ENCODE measurements at places on chromosomes 7 and 10.

DNA sequence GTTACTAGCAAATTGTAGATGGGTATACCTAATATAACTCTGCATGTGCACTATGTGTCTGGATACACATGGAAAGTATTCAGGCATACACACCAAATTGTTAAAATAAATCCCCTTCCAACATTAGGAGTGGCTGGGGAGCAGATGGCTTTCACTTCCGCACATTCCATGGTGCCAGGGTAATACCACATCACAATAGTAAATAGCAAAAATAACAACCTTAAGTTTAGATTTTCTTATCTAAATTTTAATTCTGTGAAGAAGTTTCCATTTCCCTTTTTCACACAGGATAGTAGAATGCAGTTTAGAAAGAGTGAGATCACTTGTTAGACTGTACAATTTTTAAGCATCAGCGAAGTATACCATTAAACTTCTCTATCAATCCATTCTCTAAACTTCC lies 5.8 kb upstream of the ALOX5 start:
- no peak for DNase-seq

DNA sequence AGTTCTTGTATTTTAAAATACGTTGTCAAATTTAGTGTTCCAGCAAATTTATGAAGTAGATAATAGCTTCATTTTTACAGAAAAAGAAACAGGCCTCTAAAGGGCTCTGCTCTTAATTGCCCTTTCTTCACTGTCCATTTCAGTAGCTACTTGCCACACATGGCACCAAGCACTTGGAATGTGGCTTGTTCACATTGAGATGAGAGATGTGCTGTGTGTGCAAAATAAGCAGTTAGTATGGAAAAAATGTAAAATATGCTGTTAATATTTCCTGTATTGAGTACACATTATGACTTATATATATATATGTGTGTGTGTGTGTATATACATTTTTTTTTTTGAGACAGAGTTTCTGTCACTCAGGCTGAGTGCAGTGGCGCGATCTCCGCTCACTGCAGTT lies 19.5 kb downstream of the RBM33 start:
- DNase-seq, result no peak

DNA sequence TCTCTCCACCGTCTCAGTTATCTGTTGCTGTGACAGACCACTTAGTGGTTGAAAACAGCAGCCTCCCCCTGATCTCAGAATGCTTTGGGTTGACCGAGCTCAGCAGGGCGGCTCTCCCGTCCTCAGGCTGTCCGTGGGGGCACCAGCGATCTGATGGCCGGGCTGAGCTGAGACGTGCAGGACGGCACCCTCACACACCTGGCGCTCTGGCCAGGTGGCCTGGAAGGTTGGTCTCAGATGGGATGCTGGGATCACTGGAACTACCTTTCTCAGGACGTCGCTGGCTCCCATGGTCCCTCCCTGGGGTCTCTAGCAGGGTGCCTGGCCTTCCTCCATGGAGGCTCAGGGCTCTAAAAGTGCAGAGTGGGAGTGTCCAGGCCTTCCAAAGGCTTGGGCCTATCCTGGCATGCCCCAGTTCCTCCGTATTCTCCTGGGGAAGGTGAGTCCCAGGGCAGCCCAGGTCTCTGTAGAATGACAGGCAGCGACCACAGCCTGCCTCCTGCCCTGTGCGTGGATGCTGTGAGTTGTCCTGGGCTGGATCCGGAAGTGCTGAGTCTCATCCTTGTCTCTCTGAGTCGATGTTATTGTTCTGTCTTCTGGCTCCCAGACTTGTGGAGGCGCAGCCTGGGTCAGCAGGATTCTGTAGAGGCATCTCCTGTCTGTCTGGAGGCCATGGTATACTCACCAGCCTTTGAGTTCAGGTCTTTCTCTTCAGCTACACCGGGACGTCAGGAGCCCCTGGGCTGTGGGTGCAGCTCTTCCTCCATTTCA lies 12.2 kb upstream of the PWWP2B start:
- DNase-seq, result peak; percentile 46

DNA sequence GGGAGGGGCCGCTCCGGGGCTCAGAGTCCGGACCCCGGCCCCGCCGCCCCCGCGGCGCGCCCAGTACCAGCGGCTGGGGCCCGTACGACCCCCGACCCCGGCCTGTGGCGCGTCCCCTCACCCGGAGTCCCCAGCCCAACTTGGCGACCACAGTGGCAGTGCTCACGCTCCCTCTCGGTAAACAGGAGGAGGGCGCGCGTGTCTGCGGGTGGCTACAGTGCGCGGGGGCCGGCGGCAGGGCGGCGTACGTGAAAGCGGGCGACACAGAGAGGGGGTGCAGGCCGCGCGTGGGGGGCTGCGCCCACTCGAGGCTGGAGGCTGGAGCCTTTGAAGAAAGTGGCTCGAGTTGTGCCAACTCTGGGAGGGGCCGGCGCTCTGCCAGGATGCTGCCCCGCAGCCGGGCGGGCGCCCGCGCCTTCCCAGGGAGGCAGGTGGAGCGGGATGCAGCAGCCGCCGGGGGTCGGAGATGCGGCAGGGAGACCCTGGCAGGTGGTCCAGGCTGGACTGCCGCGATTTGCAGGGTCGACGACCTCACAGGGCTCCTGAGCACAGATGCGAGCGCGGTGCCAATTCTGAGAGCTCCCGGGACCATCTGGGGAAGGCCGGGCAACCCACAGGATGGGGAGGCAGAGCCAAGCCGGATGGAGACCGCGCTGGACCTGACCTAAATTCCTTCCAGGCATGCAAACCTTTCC lies 655 bp downstream of the PTPRE start:
- DNase-seq, result no peak

DNA sequence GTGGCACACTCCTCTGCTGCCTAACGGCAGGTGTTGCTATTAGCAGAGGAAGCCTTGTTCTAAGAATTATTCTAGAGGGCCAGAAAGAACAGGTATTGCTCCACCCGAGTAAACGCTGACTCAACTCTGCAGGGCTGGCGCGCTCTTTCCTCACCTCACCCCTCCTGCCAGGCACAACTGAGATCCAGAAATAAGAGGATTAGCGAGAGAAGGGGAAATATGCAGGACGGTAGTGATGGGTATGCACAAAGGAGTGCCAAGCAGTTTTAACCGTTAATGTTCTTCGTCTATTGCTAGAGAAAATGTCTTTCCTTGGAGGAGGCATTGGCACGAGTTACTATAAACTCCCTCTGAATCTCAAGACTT lies 369 bp upstream of the SCIN start:
- no peak for DNase-seq

- no peak for DNase-seq
Measured at GRCh38 chr7:139887992-139888481, 59.0 kb downstream of the TBXAS1 start.

DNA sequence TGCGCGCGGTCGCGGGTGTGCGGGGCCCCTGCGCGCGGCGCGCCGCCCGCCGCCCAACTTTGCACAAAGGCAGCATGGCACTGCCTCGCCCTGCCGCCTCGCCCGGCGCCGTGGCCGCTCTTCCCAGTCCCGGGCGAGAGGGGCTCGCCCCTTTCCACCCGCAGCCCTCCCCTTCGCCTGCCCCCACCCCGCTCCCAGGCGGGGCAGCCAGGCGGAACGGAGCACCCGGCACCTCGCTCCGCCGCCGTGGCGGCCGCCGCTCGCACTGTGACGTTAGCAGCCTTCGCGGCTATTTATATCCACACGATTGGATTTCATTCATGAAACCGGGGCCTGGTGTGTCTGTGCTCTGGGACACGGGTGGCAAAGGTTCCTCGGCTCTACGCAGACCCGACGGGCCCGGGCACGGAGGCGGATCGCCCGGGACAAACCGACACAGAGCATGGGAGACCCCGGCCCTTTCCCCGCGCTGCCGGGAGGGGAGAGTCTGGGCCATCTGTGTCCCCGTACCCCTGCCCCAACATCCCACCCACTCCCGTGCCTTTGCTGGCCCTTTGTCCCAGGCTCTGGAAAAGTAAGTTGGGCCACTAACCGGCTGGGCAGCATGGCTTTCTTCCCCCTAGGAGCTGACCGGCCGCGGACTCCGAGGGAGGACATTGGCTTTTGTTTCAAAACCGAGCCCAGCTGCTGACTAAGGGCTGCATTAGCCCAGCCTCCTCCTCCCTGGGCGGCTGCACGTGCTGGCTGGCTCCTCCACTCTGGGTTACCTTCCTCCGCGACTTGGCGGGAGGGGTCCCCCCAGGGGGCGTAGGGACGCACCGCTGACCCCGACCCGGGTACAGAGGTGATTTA lies at the start of gene RHOBTB1:
RHOBTB1 (minus strand) TSS at position 128 of the 852 bp plus-strand sequence. CDS start 32,643 bp downstream, outside the sequence.
- peak; percentile 67 for DNase-seq

DNA sequence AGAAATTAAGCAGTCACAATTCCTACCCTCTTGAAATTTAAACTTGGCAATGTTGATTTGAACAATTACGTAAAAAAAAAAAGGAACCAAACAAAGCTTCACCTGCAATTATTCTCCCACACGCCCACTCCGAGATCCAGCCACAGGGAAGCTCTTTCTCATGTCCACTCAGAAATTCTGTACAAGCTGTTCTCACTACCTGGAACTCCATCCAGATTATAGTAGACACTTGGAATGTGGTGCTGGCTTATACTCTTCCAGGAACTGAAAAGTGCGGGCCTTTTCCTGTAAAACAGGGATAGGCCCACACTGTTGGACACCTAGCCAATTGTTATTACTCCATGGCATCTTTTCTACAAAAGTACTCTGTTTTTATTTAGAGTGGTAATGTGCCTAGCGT lies 20.3 kb upstream of the TOMM7 start:
- DNase-seq, result no peak

Data from activated effector memory CD4-positive, alpha-beta T cell treated with anti-CD3 and anti-CD28 coated beads, Interleukin-2, amount 50 U/mL, for 16 hours (primary cell).